ENCODE measurements at places on chromosomes 12 and 14. TPM values are rescaled to one million over a fixed set of nuclear protein-coding genes. Genes with fewer than 3 reads are reported as not detected.

- no peak for DNase-seq
These were observed 584.1 kb downstream of the LRFN5 start for GRCh38 chr14:42190744-42191143.

The HOXC12 gene
- total RNA-seq: not detected

The TXNRD1 gene
- 89.0 TPM for total RNA-seq

The PRPH gene
- 0.67 TPM for total RNA-seq

The MMP14 gene
- total RNA-seq: 3.1 TPM

GRCh38 chr12:124667506-124668326 lies 100.3 kb upstream of the NCOR2 start:
- no peak for DNase-seq

The LIN7A gene
- not detected for total RNA-seq

- DNase-seq: peak; percentile 42
These were observed 110.5 kb downstream of the ASCL4 start for GRCh38 chr12:107884769-107885694.

DNA sequence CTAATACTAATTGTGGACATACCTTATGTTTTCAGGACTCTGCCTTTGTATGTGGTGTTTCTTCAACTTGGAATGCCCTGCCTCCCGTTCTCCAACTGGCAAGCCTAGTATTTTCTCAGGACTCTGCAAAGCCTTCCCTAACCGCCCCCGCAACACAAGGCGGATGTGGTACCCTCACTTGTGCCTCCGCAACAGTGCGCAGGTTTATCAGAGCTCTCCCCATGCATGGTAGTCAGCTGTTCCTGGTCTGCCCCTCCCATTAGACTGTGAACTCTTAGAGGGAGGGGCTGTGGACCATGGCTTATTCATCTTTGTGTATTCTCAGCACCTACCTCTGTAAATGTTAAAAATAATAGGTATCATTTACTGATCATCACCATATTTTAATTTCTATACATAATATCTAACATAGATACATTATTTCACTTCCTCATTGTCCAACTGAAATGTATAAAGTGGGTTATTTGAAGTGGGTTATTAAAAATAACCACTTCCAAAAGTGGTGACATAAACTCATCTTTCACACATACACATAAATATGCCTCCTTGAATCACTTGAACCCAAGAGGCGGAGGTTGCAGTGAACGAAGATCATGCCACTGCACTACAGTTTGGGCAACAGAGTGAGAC lies 9.0 kb downstream of the LPAR5 start:
- DNase-seq: no peak

DNA sequence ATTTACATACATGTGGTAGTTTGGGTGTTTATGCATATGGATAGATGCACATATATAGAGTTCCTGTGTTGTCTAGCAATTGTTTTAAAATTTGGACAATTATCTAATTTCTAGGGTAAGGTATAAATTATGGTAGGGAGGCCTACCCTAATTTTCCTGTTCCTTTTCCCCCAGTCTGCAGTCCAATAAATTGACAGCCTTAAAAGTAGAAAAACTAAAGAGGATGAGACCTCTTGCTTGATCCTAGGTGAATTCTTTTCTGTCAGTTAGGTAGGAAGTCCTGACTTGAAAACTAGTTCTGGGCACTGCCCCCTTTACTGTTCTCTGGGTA lies 2.1 kb upstream of the CDKN1B start:
- DNase-seq: no peak

GRCh38 chr14:28608851-28609828 lies 157.4 kb upstream of the FOXG1 start:
- DNase-seq: peak; percentile 34

- DNase-seq: no peak
These were observed 72.3 kb upstream of the AMIGO2 start for GRCh38 chr12:47152095-47152494.

- DNase-seq: no peak
These were observed 21.8 kb downstream of the VPS37B start for GRCh38 chr12:122874081-122874480.

DNA sequence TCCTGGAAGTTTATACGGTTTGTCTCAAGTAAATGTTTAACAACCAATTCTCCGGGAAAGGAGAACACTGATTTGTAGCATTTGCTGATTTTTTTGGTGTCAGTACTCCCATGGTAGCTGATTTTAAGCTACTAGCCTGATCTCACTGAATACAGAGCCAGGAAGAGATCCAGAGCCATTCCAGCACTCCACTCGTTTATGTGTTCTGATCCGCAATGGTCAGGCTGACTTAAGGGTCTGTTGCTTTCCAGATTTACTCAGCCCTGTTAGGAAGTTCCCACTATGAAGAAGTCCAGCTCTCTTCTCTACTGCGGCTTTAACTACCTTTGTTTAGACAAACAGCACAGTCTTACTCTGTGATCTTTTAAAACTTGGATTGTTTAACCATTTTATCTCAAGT lies 38.0 kb upstream of the NID2 start:
- no peak for DNase-seq

GRCh38 chr14:23177181-23177580 lies 6.3 kb downstream of the SLC7A8 start:
- DNase-seq: no peak

GRCh38 chr12:88314706-88315105 lies 172.6 kb downstream of the TMTC3 start:
- DNase-seq: no peak

DNA sequence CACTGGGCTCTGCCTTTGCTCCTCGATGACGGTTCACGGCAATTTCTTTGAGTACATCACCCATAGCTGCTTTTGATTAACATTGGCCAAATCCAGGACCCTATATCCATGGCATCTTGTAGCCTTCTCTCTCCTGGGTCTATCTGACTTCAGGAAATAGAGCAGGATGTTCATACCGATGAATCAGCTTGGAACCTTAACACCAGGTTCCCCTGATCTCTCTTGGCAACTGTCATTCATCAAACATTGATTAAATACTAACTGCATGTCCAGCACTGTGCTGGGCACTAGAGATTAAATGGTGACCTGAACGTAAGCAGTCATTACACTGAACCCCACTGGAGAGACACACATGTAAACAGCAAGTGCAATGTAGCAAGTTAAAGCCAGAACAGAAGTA lies 77.0 kb upstream of the MED13L start:
- DNase-seq: no peak

- no peak for DNase-seq
These were observed 246.7 kb upstream of the FKBP4 start for GRCh38 chr12:2548081-2548480.

The PLEKHA5 gene
- total RNA-seq: 4.4 TPM

The IGF1 gene
- 1.3 TPM for total RNA-seq

- DNase-seq: no peak
These were observed 767 bp upstream of the CRY1 start for GRCh38 chr12:107094183-107094448.

DNA sequence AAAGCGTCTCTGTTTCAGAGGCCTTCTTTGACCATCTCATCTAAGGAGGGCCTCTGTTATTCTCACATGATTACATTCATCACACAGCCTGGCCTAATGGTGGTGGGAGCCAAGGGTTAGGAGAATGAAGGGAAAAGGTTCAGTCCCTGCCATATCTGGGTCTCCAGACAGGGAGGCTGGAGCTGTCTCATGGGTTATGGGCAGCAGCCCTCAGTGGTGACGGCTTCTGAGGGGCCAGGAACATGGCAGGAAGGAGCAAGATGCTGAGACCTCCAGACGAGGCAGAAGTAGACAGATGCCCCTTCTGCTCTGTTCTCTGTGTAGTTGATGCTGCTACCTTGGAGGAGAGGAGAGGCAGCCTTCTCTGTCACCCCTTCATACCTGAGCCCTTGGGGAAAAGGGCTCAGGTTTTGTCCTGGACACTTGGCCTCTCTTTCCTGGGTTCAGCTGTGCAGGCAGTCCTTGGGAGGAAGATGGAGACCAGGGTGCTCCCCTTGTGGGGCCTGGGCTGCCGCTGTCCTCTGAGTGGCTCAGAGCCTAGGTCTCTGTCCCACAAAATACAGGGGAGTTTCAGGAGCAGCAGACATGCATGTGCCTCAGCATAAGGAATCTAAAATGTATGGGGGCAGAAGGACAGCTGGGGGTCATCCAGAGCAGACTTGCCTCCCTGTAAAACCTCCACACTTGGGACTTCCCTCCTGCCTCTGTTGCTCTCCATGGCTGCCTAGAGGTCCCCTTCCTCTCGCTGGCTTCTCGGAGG lies 3.6 kb downstream of the IFI27L2 start:
- DNase-seq: no peak

DNA sequence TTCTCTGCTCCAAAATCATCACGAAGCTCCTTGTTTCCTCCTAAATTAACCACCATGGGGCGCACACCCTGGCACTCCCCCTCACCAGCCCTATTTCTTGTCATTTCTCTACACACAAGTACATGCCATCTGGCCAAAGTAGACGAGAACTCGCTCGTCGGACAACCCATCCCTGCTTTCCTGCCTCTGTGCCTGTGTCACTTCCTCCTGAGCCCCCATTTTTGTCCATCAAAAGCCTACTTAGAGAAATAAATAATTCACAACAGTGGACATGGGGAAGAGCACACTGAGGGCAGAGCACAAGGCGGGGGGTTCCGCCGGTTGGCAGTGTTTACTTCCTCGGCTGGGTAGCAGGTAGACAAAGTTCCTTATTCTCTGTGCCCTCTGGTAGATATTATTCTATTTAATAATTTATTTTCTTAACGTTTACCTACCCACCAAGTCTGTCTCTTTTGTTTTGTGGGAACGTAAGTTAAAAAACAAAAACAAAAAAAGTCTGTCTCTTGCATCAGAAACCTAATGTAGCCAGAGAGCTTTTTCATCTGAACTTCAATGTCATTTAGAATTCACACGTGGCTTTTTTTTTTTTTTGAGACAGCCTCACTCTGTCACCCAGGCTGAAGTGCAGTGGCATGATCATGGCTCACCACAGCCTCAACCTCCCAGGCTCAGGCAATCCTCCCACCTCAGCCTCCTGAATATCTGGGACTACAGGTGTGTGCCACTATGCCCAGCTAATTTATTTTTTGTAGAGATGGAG lies 6.0 kb downstream of the VPS37B start:
- DNase-seq: no peak

The DAO gene
- not detected for total RNA-seq

The ASCL1 gene
- total RNA-seq: not detected

- DNase-seq: no peak
These were observed 326.1 kb downstream of the BCL11B start for GRCh38 chr14:98945611-98946570.

The TMTC1 gene
- total RNA-seq: not detected

GRCh38 chr12:68342966-68343365 lies 10.8 kb upstream of the MDM1 start:
- DNase-seq: no peak

GRCh38 chr12:69966409-69966808 lies 141.4 kb downstream of the MYRFL start:
- no peak for DNase-seq

- no peak for DNase-seq
These were observed 53.2 kb downstream of the TSPAN19 start for GRCh38 chr12:84982888-84983287.

- DNase-seq: peak; percentile 94
These were observed 21.0 kb upstream of the CHFR start for GRCh38 chr12:132908145-132909029.

DNA sequence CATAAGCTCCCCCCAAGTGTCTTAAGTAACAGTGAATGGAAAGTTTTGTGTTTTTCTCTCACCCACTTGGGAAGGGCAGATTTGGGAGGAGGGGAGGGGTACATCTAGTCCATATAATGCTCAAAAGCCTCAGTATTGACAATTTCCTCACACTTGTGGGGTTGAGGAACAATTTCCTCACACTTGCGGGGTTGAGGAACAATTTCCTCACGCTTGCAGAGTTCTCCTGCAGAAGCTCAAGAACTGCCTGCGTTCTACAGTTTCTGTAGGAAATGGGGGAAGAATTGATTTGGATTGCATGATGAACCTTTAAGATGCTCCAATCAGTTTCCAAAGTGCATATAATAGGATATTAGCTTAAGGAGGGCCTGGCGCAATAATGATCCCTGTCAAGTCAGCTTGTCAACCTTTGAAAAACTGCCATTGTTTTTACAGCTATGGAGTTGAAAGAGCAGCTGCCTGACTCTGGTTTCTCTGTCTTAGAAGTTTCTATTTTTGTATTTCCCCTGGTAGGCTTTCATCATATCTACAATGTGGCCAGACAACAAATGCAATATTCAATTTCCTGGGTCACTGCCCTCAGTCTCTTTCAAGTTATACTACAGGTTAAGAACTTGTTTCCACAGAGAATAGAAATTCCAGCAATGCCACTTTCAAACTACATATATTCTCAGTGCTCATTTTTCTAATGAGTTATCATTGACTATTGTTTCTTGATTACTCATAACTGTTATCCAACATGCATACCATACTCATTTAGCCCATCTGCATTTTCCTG lies 66.5 kb downstream of the PLEKHG7 start:
- DNase-seq: no peak

GRCh38 chr12:48037267-48037915 lies 33.1 kb upstream of the COL2A1 start:
- DNase-seq: no peak

- DNase-seq: no peak
These were observed 193.6 kb downstream of the RBM19 start for GRCh38 chr12:113772505-113773030.

The NCAPD2 gene
- 147 TPM for total RNA-seq

DNA sequence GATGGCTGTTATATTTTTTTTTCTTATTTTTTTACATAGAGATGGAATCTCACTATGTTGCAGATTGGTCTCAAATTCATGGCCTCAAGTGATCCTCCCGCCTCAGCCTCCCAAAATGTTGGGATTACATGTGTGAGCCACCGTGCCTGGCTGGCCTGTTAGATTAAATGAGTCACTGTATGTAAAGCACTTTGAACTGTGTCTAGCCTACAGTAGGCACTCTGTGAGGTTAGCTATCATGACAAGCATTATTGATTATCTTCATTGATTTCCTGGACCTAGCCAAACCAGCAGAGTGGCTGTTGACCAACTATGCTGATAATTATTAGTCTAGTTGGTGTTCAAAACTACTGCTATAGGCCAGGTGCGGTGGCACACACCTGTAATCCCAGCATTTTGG lies 42.6 kb downstream of the ARF6 start:
- DNase-seq: no peak

DNA sequence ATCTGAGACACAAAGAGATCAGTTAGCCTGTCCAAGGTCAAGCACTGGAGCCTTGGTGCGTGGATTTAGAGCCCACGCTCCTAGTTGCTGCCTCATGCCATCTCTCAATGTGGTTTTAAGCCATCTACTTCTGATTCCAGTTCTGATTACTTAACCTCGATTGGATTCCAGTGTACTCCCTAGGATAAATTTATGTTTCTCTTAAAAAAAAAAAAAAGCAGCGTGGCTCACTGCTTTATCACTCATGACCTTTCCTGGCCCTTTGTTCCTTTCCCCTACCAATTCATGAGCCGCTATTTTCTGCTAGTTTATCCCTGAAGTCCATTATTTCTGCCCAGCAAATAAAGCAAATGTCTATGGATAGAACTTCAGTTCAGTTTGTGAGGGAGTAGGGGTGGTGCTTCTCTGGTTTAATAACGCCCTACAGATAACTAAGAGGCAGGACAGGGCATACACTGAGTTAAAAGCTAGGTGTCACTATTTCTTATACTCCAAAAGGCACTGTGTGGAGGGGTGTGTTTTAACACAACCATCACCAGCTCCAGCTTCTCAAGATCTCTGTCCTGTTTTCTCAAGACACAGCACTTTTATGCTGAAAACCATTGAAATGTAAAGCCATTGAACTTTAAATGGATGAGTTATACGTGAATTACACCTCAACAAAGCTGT lies 9.8 kb upstream of the PARP11 start:
- DNase-seq: no peak

The PPP4R4 gene
- 0.47 TPM for total RNA-seq

The TMEM132D gene
- total RNA-seq: not detected

The PSMA6 gene
- total RNA-seq: 213 TPM

Measured in activated naive CD8-positive, alpha-beta T cell treated with anti-CD3 and anti-CD28 coated beads, Interleukin-2, amount 10 ng/mL, durations not matched to agents 7 days and 5 days (primary cell).